ENCODE measurements at places on chromosomes 7 and 10.

DNA sequence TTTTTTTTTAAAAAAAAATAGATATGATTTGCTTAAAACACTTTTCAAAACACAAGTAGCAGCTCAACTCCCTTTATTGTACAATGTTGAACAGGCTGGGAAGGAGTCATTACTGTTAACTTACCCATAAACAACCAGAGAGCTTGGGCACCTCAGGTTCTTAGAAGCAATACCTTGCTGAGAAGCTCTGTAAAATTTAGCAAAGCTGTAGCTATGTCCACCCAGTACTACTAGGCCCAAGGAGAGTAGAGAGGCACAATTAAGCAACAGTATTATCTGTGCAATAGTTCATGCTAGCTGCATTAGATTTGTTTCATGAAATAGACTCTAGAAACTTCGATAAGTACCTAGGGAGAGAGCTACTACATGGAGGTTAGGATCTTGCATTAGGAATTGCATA lies 32.0 kb downstream of the SEMA3A start:
- no peak for DNase-seq

GRCh38 chr7:82114237-82114636 lies 329.3 kb downstream of the CACNA2D1 start:
- DNase-seq: no peak

- DNase-seq: no peak
These were observed 139.9 kb downstream of the CDCA7L start for GRCh38 chr7:21805791-21806190.

DNA sequence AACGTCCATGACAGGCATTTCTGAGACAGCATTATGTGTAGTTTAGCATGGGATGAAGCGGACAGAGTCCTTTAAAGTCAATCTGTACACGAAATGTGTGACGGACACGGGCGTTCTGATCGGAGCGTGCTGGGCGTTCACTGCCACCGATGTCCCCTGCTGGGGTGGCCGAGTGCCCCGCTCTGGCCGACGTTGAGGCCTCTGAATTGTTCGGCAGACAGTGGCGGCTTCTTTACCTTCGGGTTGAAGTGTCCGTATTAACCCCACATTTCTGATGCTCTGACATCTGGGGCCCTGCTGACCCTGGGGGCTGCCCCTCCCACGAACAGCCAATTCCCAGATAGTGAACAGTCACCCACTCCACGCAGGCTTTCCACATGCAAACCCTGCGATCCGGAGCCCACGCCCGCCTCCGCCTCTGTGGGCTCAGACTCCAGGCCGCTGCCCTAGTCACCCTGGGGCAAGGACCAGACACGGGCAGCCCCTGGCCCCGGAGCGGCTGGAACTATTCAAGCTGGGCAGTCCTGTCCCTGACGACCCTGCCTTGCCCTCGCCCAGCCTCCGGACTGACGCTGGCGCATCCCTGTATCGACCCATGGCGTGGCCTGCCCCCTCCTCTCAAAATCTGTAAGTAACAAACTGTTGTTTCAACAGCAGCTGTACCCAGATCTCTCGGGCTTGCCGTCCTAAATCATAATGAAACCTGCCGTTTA lies 445.7 kb downstream of the PTPRN2 start:
- DNase-seq: no peak

DNA sequence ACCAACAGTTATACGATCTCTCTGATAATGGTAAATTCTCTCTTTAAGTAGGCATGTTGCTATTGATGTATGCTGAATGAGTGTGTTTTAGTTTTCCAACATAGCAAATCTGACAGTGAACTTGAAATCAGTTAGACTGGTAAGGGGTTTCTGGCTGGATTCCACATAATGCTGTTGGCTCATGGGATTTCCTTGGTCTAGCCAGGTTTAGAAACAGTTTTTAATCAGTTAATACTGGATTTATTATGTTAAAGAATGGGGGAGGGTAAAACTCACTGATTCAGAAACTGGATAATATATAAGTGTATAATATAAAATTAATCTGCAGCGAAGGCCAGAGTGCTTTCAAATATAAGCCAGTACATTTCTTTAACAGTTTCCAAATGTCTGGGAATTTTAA lies 55.6 kb downstream of the PCDH15 start:
- no peak for DNase-seq

- no peak for DNase-seq
These were observed 213.4 kb downstream of the MAD1L1 start for GRCh38 chr7:2019461-2019710.

DNA sequence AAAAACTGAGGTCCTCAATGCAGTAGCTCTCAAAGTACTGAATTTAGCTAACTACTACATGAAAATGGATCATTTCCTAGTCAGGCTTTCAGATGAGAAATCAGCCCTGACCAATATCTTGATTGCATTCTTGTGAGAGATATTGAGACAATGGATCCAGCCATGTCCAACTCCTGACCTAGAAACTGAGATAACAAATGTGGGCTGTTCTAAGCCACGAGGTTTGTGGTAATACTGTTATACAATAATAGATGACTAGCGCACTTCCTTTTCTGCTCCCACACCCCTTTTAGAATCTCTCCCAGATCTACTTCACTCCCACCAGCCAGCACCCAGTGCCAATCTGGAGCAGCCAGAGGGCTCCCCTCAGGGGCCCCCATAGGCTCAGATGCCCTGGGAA lies 209.3 kb upstream of the KMT2E start:
- DNase-seq: no peak

DNA sequence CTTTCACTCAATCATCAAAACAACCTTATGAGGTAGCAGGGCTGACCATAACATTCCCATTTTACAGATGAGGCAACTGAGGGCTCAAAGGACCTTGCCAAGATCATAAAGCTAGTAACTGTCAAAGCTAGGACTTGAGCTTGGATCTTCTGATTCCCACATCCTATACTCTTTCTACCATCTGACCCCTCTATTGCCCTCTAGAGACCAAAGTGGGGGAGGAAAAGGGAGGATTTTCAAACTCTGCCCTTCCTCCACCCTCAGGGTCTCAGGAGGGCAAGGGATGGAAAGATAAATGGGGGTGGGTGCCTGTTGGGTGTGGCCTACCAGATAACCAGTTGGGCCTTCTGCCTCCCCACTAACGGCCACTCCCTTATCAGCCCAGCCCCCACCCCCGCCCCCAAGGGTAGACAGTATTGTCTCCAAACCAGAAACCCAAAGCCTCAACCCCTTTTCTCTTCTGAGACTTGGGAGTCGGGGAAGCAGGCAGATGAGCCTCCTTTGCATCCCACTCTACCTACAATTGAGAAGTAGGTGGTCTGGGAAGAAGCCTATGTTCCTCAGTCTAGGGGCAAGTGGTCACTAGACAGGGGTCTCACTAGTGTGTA lies 7.9 kb downstream of the LDB1 start:
- DNase-seq: peak; percentile 2

- DNase-seq: no peak
These were observed 118.8 kb downstream of the EBF3 start for GRCh38 chr10:129845111-129845753.

DNA sequence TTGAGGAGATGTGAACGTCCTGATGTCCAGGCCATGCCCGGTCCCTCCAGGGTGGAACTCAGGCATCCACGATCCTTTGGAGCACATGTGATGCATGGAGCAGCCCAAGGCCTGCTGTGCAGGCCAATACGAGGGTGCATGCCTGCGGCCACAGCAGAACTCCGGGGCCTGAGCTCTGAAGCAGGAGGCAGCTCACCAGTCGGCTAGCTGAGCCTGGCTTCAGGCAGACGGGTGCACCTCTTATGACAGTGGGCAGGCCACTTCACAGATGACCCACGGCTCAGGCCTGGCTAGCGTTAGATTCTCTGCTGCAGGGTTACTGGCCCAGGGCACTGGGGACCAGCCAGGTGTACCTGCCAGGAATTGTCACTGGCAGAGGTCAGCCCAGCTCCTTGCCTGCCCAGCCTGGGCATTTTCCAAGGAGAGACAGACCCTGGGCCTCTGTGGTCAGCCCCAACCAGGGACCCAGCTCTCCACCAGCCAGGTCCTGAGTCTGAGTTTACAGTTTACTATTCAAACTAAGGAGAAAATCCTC lies 29.6 kb upstream of the INPP5A start:
- DNase-seq: no peak

DNA sequence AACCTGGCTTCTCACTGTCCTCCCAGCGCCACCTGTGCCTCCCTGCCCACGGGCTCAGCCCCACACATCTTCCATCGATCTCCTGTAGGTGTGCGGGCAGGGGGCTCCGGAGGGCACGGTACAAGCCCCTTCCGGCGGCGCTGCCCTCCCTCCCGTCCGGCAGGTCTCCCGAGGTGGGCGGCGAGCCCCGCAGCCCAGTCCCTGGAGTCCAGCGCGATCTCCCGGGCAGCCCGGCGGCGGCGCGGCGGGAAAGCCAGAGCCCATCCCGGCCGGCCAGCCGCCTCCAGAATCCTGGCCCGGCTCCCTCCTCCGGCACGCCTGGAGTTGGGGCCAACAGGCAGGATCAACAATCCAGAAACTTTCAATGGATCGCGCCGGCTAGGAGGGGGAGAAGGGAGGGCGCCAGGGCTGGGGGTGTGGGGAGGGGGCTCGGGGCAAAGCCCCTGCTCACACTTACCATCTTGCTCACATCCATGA lies 100.1 kb downstream of the HIP1 start:
- DNase-seq: no peak

DNA sequence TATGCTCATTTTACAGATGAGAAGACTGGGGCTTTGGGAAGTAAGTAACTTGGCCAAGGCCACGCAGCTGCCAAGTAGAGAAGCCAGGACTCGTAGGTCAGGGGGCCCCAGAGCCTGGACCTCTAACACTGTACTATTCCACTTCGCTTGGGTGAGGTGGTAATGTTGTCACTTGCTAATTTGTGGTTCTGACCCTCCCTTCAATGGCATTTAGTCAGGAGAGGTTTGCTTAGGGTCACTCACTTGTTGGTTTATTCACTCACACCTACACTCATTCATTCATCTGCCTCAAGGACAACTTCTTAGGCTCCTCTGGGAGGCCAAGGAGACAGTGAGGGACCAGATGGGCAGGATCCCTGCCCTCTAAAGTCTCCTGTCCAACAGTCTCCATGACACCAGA lies 21.3 kb downstream of the BTBD16 start:
- DNase-seq: no peak

- peak; percentile 51 for DNase-seq
These were observed 23.6 kb downstream of the ABI1 start for GRCh38 chr10:26837139-26837538.

- no peak for DNase-seq
These were observed 2.2 kb downstream of the ELAPOR2 start for GRCh38 chr7:87057210-87057609.

DNA sequence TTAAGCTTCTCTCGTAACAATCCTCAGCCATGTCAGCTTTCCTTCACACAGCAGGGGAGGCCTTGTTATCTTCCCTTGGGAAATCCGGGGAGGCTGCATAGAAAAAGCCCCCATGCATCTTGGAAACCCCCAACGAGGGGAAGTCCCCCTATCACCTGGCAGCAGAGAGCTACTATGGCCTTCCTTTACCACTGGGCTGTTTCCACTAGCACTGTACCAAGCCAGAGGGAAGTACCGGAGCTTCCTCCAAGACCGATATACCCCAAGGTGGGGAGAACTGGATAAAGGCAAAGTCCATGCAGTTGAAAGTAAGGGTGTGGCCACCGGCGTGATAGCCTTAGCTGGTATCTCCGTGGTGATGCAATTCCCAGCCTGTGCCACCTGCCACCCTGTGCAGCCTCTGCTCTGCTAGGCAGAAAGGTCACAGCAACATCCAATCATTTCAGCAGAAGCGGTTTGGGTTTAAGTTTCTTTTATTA lies 4.4 kb upstream of the CLIP2 start:
- no peak for DNase-seq

GRCh38 chr10:112768121-112768520 lies 181.9 kb upstream of the TCF7L2 start:
- DNase-seq: no peak

- no peak for DNase-seq
These were observed 89.2 kb downstream of the CXCL12 start for GRCh38 chr10:44295644-44296241.

GRCh38 chr7:21028186-21028585 lies 241.5 kb upstream of the SP8 start:
- DNase-seq: no peak

DNA sequence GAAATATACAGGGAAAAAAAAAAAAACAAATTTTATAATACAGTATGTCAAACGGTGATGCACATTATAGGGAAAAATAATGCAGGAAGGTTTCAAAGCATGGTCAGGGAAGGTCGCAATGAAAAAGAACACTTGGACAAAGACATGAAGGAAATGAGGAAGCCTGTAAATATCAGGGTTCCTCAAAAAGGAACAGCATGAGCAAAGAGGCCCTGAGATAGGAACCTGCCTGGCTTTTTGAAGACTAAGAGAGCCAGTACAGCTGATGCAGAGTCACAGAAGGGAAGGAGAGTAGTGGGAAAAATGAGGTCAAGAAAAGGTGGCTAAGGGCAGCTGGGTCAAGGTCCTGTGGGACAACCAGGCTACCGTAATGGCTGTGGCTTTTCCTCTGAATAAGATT lies 1.9 kb downstream of the VPS41 start:
- peak; percentile 35 for DNase-seq

DNA sequence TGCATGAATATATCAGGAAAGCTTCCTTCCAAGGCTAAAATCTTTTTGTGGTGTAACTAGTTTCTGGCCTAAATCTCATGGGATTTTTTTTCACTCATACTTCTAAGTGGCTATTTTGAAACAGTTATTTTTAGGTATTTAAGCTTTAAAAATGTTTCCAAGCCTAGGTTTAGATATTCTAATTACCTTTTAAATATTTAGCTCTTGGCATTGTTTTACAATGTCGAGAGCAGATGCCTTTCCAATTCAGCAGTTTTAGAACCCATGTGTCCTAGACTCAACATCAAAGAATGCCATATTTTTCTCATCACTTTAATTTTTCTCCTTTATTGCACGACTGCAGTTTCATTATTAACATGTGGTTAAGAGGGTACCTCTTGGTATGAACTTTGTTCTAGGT lies 27.1 kb upstream of the STOX1 start:
- no peak for DNase-seq

DNA sequence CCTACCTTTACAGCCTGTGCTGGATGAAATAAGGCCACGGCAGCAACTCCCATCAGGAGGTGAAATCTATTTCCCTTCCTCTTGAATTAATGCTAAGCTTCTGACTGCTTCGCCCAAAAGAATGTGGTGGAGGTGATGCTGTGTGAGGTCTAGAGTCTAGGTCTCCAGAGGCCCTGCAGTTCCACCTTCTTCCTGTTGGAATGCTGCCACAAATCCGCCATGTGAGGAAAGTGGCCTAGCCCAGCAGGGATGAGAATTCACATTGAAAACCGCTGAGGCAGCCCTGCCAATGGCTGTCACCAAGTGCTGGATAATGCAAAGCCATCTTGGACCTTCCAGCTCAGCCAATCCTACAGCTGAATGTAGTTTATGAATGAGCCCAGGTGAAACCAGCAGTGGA lies 28.0 kb downstream of the RHOBTB1 start:
- no peak for DNase-seq

Data from AML-193 (cell line).